ENCODE measurements at places on chromosomes 7 and 10.

DNA sequence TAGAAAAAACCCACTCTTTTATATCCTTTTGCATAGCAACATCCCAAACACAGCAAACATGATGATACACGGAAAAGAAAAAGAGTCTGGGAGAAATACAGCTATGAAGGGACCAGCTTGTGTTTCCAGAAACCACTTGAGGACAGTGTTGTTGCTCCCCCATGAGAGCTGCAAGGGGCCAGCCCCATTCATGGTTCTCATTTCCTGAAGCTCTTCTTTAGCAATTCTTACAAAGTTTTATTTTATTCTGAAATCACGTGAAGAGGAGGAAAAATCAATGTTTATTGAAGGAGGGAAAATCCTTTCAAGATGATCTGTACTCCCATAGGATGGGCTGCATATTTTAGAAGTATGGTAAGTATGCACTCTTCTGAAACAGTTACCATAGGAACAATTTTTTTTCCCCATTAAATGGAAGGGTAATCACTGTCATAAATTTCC lies 17.5 kb upstream of the PRTFDC1 start:
- DNase-seq = no peak

DNA sequence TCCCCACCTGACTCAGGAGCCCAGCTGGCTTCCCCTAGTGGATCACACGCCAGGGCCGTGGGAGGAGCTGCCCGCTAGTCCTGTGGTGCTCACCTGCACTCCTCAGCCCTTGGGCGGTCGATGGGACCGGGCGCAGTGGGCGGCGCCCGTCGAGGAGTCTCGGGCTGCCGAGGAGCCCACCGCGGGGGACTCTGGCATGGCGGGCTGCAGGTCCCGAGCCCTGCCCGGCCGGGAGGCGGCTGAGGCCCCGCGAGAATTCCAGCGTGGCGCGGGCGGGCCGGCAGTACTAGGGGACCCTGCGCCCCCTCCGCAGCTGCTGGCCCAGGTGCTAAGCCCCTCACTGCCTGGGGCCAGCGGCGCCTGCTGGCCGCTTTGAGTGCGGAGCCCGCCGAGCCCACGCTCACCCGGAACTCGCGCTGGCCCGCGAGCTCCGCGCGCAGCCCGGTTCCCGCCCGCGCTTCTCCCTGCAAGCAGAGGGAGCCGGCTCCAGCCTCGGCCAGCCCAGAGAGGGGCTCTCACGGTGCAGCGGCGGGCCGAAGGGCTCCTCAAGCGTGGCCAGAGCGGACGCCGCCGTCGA lies 367.9 kb downstream of the TYW1 start:
- no peak for DNase-seq

- DNase-seq = no peak
Observed at GRCh38 chr7:24720283-24720682, 37.0 kb downstream of the GSDME start.

DNA sequence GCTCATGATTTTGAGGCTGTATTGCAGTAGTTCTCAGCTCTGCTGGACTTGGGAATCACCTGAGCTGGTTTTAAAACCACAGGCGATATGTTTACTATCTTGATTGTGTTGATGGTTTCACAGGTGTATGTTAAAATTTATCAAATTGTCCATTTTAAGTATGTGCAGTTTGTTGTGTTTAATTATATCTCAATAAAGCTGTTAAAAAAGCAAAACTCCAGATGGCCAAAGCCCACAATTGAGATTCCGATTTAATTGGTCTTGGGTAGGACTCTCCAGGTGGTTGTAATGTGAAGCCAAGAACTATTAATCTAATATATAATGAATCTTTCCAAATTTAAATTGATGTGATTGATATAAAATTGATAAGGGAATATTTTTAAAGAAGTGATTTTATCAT lies 48.6 kb downstream of the NRCAM start:
- DNase-seq = no peak

DNA sequence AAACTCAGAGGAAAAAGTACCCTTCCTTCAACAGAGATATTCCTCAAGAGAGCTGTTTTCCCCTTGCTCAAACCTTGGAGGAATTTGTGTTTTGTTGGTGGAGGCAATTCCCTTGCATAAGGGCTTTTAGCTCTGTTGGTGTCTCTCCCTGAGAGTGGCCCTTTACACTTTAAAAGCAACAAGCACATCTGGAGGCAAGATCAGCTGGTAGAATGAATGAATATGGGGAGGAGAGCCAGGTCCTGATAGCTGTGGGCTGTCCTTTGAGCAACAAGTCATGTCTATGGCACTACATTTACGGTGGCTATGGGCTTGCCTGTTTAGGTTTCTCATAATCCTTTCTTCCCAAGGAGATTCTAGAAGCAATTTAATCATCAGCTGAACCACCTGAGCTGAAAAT lies 384.0 kb downstream of the SORCS3 start:
- no peak for DNase-seq

GRCh38 chr10:93589648-93590562 lies 11.1 kb downstream of the RBP4 start:
- no peak for DNase-seq

GRCh38 chr7:66070222-66070621 lies 5.4 kb upstream of the ASL start:
- no peak for DNase-seq

DNA sequence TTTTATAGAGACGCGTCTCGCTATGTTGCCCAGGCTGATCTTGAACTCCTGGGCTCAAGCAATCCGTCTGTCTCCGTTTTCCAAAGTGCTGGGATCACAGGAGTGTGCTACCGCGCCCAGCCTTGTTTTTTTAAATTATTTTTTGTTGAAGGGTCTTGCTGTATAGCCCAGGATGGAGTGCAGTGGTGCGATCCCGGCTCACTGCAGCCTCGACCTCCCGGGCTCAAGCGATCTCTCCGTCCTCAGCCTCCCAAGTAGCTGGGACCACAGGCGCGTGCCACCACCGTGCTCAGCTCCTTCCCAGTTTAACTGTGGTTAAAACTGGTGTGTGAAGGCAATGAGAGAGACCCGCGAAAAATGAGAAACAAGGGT lies 11.0 kb upstream of the HNRNPF start:
- no peak for DNase-seq

GRCh38 chr10:92470026-92470425 lies 103.9 kb downstream of the IDE start:
- DNase-seq = no peak

- DNase-seq = no peak
Observed at GRCh38 chr10:86387178-86387794, 20.7 kb upstream of the GRID1 start.

GRCh38 chr10:126042354-126042753 lies 146.0 kb downstream of the FANK1 start:
- DNase-seq = no peak

DNA sequence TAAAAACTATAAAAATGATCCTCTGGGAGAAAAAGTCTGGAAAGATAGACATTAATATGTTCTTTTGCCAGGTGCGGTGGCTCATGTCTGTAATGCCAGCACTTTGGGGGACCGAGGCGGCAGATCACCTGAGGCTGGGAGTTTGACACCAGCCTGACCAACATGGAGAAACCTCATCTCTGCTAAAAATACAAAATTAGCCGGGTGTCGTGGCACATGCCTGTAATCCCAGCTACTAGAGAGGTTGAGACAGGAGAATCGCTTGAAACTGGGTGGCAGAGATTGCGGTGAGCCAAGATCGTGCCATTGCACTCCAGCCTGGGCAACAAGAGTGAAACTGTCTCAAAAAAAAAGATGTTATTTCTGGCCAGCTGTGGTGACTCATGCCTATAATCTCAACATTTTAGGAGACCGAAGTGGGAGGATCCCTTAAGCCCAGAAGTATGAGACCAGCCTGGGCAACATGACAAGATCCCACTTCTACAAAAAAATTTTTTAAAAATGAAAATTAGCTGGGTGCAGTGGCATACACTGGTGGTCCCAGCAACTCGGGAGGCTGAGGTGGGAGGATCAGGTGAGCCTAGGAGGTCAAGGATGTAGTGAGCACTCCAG lies 101.9 kb upstream of the LRRN3 start:
- DNase-seq = no peak
